ENCODE measurements at places on chromosomes 4 and X. TPM values are rescaled to one million over a fixed set of nuclear protein-coding genes. Genes with fewer than 3 reads are reported as not detected.

DNA sequence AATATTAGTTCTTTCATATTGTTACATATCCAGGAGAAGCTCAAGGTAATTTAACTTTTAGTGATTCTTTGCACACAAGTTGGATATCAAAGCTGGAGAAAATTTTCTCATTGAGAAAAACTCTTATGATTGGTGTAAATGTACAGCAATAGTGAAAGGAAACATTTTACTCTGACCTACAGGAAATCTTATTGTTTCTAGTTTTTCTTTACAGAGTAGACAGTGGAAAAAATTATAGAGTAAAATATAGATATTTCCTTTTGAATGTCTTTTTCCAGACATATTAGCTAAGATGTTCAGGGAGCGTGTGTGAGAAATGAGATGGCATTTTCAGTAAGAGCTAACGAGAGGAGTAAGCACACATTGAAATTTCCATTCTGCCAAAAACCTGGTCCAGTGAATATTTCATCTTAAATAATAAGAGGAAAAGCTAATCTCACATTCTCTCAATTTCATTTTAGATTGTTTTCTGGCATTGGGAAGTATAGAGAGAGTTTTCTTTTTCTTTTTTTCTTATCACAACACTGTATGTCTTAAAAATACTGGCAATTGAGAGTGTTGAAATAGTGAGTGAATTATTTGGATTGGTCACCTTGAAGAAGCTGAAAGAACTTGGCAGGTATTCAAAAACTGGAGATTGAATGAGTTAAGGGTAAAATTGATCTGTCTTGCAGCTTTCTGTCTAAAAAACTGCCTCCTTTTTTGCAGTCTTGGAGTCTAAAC, 15.6 kb upstream of the ATP8A1 start:
- DNase-seq = no peak

DNA sequence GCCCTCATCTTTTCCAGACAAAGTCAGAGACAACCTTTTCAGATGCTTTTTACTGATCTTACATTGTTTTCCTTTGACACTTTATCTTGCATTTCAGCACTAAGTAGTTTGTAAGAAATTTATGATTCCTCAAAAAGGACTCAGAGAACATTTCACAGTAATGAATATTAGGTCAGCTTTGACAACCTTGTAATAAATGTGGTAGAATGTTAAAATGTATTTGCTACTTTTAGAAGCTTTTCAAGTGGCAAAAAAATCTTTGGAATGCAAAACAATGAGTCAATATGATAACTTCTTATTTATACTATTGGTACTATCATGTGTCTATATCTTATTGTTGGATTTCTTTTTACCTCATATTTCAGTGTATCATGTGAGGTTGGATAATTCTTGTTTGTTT, 146.2 kb upstream of the FAT4 start:
- DNase-seq = no peak

The NAA11 gene
- total RNA-seq = not detected

The UCP1 gene
- total RNA-seq = 1.7 TPM

The USP17L17 gene
- not detected for total RNA-seq

The AP1AR gene
- 19.8 TPM for total RNA-seq
